ENCODE measurements at places on chromosomes 12 and 14.

DNA sequence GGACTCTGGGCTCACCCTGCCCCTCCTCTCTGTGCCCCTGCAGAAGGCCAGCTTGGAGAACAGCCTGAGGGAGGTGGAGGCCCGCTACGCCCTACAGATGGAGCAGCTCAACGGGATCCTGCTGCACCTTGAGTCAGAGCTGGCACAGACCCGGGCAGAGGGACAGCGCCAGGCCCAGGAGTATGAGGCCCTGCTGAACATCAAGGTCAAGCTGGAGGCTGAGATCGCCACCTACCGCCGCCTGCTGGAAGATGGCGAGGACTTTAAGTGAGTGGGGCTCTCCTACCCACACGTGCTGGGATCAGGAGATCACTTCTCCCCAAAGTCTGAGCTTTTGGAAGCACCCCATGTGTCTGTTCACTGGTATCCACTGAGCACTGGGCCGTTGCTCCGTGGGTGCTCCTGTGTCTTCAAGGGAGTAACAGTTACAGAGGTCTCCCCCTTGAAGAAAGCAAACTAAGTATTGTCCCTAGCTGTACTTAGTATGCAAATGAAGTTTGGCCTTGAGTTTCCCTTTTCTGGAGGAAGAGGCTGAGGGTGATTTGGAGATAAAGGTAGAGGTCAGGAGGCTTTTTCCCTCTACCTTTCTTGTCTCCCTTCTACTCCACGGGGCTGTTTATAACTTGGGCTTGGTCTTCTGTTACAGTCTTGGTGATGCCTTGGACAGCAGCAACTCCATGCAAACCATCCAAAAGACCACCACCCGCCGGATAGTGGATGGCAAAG lies 3.3 kb downstream of the KRT18 start:
- no peak for DNase-seq

DNA sequence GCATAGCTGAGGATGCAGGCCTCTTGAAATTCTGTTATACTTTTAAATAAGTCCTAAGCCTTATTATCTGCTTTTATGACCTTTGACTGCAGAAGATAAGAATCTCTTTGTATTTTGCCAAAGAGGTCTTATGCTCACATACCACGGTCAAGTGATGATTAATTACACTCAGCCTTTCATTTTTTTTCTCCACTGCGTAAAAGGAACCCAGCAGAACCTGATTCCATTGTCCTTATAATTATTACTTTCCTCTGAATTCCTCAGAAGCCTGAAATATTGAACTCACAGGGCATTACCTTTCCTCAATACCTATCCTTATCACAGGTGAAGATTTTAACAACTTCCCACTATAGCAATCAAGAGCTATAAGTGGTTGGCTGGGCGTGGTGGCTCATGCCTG lies 498.7 kb upstream of the RPL10L start:
- DNase-seq: no peak

GRCh38 chr12:97995559-97995958 lies 519.8 kb upstream of the TMPO start:
- no peak for DNase-seq

GRCh38 chr14:69226736-69227135 lies 33.2 kb upstream of the GALNT16 start:
- DNase-seq: no peak

DNA sequence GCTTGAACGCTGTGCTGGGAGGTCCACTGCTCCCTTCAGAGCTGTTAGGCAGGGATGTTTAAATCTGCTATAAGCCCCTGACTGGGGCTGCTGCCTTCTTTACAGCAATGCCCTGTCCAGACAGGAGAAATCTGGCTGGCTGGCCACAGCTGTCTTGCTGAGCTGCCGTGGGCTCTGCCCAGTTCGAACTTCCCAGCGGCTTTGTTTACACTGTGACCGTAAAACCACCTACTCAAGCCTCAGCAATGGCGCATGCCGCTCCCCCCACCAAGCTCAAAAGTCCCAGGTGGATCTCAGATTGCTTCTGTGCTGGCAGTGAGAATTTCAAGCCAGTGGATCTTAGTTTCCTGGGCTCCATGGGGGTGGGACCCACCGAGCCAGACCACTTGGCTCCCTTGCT lies 35.8 kb downstream of the CKAP4 start:
- no peak for DNase-seq

GRCh38 chr12:65335021-65335714 lies 56.7 kb downstream of the MSRB3 start:
- DNase-seq: no peak

GRCh38 chr14:67875175-67876006 lies 55.8 kb downstream of the RAD51B start:
- no peak for DNase-seq

- DNase-seq: no peak
These were observed 29.2 kb upstream of the BMAL2 start for GRCh38 chr12:27303139-27304111.

DNA sequence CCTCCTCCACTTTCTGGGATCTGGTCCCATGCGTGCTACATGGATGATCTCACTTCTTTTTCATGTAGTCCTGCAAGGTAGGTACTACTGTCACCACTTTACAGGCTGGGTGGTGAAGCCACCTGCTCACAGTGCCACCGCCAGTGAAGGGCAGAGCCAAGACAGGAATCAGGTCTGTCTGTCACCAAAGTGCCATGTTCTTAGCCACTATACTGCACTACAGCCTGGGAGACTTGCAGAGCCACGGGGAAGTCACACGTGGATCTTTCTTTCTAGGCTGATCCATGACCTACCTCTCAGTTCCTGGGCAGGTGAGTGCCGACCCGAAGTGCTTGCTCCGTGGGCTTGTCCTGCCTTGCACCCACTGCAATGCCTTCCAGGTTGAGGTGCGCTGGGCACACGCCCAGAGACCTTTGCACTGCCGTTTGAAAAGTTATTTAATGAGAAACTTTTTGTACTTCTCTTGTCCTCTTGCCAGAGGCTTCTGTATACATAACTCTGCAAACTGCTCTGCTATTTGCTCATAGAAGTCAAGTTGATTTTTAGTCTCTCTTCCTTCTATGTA lies 19.7 kb upstream of the CLMN start:
- no peak for DNase-seq

DNA sequence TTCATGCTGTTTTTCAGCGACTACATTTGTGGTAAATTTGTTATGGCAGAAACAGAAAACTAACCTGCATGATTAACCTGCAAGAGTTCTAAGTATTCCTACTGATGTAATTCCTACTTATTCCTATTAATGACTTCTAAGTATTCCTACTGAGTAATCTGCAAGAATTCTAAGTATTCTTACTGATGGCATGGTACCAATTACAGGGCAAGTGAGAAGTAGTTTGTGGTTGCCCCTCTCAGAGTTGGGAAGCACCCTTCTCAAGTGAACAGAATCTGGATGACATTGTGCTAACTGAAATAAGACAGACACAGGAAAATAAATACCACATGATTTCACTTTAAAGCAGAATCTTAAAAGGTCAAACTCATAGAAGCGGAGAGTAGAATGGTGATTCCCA lies 100.9 kb upstream of the CPNE8 start:
- DNase-seq: no peak

DNA sequence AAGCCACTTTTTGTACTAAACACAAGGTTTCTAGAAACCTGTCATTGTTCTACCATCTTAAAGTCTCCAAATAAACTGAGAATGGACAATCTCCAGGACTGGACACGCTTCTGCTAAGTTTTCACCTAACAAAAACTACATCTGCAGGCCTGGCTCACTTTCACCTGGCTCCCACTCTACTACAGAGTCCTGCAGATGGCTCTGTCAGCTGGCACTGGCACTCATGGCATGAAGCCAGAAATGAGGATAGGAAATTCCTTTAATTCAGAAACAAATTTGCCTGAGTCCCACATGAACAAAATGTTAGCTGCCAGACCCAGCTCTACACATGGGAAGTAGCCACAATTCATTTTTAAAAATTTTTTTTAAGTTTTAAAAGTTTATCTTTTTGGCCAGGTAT lies 42.1 kb downstream of the STXBP6 start:
- no peak for DNase-seq

- DNase-seq: no peak
These were observed 79.1 kb upstream of the BDKRB2 start for GRCh38 chr14:96125536-96125935.

DNA sequence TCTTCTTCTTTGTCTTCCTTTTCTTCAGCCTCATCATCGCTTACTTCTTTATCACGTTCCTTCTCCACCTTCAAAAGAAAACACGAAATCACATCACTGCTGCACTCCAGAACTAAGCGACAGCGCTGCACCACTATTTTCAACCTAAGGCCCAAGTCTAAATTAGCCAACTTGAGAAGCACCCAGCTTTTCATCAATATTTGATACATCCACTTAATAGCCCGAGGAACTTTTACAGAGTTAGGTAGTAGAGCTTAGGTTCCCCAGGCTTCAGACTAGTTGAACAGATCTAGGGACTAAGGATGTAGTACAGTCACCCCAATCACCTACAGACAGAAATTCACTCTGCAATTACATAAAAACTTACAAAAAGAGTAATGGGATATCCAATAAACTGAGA lies 1.9 kb downstream of the HSP90AA1 start:
- no peak for DNase-seq

GRCh38 chr12:76028571-76029277 lies 2.9 kb downstream of the PHLDA1 start:
- DNase-seq: no peak

DNA sequence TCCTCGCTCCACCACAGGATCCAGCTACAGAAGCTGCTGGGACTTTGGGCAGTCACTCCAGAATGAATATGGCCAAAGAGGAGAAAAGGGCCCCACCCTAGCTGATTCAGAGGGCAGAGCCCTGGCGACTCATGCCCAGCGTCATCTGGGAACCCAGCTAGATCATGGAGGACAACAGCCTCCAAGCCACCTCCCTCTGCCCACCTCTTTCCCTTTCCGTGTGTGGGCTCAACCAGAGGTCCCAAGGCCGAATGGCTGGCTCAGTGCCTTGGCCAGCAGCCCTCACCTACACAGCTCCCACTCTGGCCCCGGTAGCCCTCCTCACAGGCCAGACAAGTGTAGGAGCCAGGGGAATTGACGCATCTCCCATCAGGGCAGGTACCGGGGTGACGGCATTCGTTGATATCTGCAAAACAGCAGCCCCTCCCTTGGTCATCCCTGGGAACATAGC lies 17.4 kb downstream of the ISCA2 start:
- DNase-seq: no peak

DNA sequence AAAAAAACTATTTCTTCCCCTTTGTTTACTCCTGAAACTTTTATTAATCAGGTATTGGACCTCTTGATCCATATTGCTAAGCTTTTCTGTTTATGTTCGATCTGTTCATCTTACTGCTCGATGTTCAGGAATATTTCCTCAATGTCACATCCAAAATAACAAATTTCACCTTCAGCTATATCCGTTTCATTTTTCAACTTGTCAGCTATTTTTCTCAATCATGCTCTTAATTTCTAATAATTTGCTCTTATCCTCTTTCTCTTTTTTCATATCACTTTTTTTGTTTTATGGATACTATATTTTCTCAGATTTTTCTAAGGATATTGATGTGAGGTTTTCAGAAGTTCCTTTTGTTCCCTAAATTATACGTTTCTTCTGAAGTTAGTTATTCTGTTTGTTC lies 29.8 kb downstream of the SLC38A4 start:
- DNase-seq: no peak

GRCh38 chr14:36996133-36996856 lies 176.1 kb downstream of the SLC25A21 start:
- no peak for DNase-seq

DNA sequence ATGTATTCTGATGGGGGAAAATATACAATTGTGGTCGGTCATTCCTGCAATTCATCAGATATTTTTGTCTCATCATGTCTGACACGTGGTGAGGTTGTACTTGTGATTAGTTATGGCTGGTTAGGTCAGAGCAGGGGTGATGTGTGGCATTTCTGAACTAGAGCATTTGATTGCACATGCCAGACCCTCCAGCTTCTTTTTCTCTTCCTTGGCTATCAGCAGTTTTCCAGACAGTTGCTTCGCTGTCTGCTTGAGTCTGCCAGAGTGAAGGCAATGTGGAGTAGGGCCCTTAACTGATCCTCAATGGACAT lies 25.9 kb downstream of the TMEM117 start:
- no peak for DNase-seq

DNA sequence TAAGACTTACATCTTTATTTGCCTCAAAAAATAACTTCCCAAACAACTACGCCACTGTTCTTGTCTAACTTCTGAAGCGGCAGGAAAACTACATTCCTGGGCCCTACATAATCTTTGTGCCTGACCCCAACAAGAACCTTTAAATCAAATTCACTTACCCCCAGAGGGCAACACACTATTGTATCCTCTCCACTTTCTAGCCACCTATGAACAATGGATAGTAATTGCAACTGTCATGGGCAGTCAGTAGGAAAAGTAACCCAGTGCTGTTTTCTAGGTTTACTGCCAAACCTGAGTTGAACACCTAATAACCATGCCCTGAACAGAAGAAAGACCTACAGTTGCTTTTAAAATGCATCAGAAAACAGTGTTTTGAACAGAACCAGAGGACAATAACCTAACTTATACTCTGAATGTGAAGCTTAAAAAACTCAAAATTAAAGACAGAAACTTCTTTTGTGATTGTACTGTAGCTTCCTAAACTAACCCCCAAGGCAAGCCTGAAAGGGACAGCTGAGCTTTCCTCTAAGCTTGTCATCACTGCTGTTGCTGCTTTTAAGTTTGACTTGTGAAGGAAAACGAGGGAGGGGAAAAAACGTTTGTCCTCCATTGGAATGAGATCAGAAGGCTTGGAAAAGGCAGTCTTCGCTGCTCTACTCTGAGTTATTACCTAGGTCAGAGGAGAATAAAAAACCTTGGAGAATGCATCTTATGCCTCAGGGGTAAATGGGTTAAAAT lies 195.7 kb downstream of the SOX5 start:
- DNase-seq: no peak

- no peak for DNase-seq
These were observed 88.2 kb downstream of the TSPAN9 start for GRCh38 chr12:3165078-3165980.

GRCh38 chr14:68401855-68402254 lies 391.0 kb downstream of the ZFP36L1 start:
- DNase-seq: no peak

DNA sequence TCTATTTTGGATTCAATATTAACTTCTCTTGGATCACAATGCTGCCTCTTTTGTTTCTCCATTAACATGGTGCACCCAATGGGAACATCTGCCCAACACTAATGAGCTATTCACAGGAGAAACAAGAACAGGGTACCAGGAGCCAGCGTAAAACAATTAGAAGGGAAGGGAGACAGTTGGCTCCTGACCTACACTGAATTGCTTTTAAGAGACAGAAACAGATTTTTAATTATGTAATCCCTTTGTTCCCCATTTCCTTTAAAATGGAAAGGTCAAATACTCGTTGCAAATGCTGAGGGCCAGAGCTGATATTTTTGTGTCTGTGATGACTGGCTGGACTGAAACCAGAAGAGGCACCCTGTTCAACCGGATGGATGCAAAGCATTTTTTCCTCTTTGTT lies 108.3 kb downstream of the SEC23A start:
- DNase-seq: peak; percentile 67

- DNase-seq: no peak
These were observed 64.8 kb downstream of the DACT1 start for GRCh38 chr14:58702441-58703160.

GRCh38 chr12:125072496-125072895 lies 7.3 kb downstream of the AACS start:
- DNase-seq: no peak

GRCh38 chr14:69662636-69663299 lies 51.4 kb downstream of the SUSD6 start:
- no peak for DNase-seq

GRCh38 chr12:129193263-129193871 lies 340.1 kb downstream of the GLT1D1 start:
- DNase-seq: no peak

- no peak for DNase-seq
These were observed 84.3 kb downstream of the PHLDA1 start for GRCh38 chr12:75947156-75947723.

Data from NCI-H446 treated with DMSO at 0.1 percent for 48 hours (cell line).